ENCODE measurements at places on chromosomes 3 and 15.

DNA sequence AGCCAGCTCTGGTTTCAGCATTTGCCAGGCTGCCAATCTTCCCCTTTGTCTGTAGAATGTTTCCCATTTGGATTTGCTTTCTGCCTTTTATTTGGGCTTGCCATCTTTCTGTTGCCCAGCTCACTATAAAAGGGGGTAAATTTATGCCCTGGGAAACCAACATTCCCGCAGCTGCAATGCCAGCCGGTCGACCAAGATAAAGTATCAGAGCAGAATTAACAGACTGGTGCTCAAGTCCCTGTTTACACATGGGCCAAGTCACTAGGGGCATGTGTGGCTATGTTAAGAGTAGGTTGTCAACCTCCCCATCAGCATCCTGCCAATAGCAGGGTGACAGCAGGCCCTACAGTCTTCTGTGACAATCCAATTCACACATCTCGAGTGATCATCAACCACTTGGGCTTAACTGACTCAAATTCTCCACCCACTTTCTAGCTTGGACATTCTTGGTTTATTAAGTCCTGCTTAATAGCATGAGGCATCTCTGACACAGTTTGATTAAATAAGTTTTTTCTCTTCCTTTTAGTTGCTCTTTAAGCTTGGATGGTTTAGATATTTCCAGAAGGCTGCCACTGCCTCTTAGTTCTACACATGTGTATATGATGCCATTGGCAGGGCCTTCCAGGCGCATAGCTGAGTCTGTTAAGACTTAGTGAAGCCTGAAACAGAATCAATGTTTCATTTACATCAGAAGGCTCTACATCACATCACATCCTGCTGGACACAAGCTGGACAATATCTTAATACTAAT lies 24.1 kb upstream of the VEPH1 start:
- no peak for DNase-seq

DNA sequence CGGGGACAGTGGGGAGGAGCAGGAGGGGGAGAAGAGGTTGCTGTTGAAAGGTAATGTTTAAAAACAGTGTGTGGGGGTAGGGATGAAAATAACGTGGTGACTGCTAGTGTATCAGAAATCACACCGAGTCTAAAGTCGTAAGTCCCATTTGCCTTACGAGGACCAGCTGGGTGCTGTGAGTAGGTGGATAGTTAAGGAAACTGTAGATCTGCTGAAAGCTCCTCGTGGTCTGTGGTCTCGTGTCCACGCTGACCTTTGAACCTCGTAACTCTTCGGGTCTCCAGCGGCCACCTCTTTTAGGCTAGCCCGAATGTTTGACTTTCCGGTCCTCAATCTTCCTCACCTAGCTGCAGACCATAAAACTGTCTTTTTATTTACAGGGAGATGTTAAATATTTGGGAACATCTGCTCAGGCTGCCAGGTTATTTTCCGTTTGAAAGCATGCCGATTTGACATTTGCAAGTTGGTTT lies 29.3 kb upstream of the ST3GAL6 start:
- DNase-seq, result peak; percentile 81

DNA sequence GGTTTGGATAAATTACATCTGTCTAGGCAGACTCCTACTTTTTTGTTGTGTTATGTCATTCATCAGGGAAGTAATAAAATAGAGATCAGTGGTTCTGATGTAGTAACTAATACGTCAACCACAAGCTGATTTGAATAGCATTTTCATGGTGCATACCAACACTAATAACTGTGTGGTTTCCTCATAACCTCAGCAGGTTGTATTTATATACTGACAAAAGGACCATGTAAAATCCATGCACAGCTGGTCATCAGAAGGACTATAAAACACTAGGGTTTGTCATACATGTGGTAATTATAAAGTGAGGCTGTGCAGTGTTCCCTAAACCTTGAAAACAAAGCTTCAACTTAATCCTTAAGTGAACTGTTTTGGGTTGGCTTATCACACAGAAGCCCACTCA lies 216.8 kb upstream of the RBMS3 start:
- peak; percentile 92 for DNase-seq

DNA sequence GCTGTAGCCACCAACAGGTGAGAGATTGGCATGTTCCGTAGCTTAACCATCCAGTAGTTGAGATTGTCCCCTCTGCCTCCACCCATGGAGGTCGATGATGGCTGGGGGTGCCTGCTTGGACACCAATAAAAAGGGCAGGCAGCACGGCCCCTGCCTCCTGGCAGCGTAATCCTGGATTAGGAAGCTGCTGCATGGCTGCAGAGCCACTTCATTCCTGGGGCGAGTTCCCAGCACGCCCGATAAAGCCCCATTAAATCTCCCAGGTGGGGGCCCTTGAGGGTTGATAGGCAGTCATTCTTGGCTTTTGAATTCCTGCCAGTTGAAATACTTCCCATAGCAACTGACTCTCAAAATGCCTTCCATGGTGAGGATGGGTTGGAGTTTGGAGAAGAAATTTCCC lies 67.8 kb downstream of the PLXNA1 start:
- no peak for DNase-seq

GRCh38 chr15:66096688-66097058 lies 156.9 kb downstream of the MEGF11 start:
- DNase-seq, result no peak

DNA sequence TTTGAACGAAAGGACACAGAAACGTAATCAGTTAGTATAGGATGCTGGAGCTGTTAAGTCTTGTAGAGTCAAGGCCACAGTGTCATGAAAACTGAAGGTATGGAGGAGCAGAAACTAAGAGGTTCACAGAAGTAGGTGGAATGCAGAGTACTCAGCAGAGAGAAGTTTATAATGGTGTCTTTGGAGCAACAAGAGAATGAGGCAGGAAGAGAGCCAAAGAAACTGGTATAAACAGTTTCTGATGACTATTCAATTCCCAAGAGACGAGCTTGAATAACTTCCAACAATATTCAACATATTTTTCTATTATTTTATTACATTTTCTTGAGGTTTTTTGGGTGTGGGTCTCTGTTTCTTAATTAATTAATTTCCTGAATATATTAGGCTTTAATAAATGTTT lies 29.6 kb downstream of the GALK2 start:
- no peak for DNase-seq

GRCh38 chr3:26368312-26368711 lies 254.3 kb upstream of the LRRC3B start:
- no peak for DNase-seq

GRCh38 chr15:31526916-31527690 lies 200.5 kb downstream of the KLF13 start:
- no peak for DNase-seq

- DNase-seq, result peak; percentile 40
Measured at GRCh38 chr3:792630-793029, 300.2 kb upstream of the CNTN6 start.

DNA sequence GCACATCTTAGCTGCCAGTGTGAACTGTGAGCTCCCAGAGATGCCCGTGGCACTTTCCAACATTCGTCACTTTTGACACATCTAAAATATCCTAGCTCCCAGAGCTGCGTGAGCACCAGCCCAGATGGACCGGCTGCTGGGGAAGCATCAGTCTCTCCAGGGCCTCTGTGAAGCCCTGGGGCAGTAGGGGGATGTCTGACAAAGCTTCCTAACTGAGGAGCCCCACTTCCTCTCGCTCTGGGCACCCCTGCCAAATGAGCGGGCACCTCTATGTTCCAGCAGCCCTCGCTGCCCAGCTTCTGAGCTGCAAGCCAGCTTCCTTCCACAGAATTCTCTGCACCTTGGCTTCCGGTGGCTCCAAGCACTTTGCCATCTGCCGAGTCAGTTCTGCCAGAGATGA lies 91.1 kb downstream of the LIPC start:
- DNase-seq, result no peak

- DNase-seq, result peak; percentile 89
Measured at GRCh38 chr3:179681492-179682263, 28.8 kb downstream of the USP13 start.

GRCh38 chr3:23183731-23184130 lies 19.4 kb upstream of the UBE2E2 start:
- DNase-seq, result peak; percentile 59

DNA sequence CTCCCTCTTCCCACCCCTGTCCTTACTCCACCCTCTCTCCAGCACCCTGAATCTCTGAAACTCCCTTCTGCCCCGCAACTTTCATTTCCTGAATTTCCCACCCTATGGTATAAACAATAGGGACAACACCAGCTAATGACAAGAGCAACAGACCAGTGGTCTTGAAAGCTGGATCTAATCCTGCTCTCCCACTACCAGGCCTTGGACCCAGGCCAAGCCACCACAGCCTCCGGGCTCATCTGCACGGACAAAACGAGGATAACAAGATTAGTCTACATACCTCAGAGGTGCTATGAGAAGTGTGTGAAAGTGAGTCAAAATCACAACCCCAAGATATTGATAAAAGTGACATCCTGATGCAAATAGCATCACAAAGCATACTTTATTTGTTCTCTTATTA lies 128.6 kb downstream of the ERC2 start:
- DNase-seq, result no peak

DNA sequence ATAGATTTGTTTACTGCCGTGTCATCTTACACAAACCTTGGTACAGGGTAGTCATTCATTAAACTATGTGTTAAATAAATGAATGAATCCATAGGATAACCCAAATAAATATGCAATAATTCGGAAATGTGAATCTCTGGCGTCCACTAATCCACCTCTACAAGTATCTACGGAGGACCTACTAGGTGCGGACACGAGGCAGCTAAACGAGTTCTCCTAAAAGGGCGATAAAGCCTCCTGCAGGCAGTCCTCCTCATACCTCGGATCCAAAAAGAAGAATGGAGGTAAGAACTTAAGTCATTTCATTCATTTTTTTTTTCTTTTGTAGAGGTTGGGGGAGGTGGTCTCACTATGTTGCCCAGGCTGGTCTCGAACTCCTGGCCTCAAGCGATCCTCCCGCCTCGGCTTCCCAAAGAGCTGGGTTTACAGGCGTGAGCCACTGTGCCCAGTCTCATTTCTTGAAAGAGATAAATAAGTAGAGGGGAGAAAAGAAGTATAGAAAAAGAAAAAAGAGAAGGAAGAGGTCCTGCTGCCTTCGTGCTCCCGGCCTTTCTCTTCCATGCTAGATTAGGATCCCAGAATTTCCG lies 706 bp upstream of the RPL35A start:
- DNase-seq, result no peak

DNA sequence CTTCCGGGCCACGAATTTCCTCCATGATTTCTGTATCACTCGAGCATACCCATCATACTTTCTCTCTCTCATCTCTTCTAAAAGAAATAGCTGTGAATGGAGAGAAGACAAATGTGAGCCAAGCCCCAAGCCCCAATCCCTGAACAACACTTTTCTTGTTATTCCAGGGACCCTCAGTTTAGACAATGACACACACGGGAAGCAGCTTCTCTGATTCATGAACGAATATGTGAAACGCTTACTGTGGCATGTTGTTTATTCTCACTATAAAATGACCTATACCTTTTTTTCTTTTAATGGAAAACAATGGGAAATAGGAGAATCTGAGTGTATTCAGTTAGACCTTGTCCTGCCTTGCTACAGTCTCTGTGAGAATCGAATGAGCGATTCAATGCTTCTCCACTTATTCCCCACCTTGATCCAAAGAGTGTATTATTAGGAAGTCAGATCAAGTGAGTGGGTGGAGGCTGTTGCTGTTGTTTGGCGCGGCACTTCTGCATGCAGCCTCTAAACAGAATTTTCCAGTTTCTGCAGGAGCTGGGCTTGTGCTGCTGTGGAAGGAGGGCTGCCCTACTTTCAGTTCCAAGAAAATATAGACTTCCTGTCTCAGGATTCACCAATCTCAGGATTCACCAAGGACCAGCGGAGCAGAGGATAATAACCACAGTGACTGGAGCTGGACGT lies 32.4 kb upstream of the LDHAL6B start:
- DNase-seq, result no peak

DNA sequence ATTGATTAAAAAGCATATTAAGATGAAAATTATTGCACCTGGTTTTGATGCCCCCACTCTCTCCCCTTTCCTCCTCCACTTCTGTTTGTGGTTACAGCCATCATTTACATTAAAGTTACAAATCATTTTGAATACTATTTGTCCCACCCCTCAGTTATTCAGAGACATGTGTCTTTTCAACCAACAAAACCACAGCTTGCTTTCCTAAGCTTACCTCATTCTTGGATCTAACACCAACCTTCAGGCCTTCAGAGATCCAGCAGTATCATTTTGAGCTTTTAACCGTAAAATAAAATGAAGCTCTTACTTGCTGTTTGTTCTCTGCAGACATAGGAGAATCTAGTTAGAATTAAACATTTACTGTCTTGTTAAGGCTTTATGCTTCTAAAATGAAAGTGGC lies 4.7 kb downstream of the PXYLP1 start:
- no peak for DNase-seq

- DNase-seq, result no peak
Measured at GRCh38 chr3:156776031-156776430, 50.1 kb upstream of the LEKR1 start.

DNA sequence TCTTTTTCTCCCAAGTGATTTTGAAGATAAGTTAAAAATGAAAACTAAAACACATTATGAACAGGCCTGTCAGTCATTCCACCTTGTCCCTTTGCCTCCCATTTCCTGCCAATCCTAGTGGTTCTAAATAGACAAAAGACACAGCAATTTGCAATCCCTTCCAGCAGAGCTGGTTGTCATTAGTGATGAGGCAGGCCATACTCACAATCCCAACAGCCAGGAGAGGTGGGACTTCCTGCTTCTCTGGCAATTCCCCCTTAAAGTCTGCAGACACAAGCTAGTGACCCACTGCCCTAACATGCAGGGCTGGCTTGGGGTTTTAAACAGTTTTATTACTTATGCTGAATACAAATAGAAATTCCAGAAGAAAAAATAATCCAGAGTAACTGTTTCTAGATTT lies 38.4 kb upstream of the RBP1 start:
- no peak for DNase-seq

- no peak for DNase-seq
Measured at GRCh38 chr15:66850996-66851310, 148.9 kb downstream of the SMAD6 start.

GRCh38 chr3:183283886-183284285 lies 30.8 kb downstream of the B3GNT5 start:
- DNase-seq, result no peak

DNA sequence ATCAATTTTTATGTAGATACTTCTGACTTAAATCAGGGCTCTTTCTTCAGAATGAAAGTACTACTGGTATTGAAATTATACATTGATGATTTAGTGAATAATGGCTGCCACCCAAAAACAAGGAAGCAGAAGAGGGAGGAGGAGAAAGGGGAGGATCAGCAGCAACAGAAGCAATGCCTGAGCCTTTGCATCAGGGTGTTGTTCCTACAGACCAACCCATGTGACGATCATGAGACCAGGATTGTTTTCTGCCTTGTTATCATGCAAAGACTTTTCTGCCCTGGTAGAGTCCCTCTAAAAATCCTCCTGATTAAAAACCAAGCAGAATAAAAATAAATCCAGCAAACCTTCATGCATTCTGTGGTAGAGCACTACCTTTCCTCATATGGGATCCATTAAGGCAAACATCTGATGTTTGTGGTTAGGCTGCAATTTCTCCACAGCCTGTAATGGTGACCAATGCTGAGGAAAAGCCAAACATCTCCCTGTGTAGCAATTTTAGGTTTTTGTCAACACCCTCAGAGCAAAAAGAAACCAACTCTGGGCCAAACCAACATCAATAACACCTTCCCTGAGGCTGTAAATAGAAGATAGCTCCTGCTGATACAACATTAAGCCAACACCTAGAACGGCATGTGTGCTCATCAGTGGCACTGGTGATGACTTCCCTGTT lies 191.7 kb downstream of the ATP8B4 start:
- peak; percentile 88 for DNase-seq

- DNase-seq, result no peak
Measured at GRCh38 chr3:44576613-44577012, 8.2 kb upstream of the ZNF660 start.
